ENCODE measurements at places on chromosomes 11 and 22. TPM values are rescaled to one million over a fixed set of nuclear protein-coding genes. Genes with fewer than 3 reads are reported as not detected.

The NFAM1 gene
- not detected for total RNA-seq

The FGF19 gene
- not detected for total RNA-seq

The OR51F2 gene
- not detected for total RNA-seq

The CFAP300 gene
- 7.9 TPM for total RNA-seq

The APOBEC3H gene
- total RNA-seq: 1.3 TPM

The TRIM48 gene
- total RNA-seq: not detected

The ARHGEF17 gene
- 28.2 TPM for total RNA-seq

The PHRF1 gene
- total RNA-seq: 16.8 TPM

The IGF2 gene
- 0.17 TPM for total RNA-seq

Measured in fibroblast of lung (primary cell).